CD4-positive, alpha-beta T cell treated with Interferon alpha-2 for 1 hour (primary cell): ENCODE measurements at places on chromosomes 16 and 17.

- no peak for DNase-seq
Measured at GRCh38 chr17:77719806-77720205, 238.7 kb upstream of the TNRC6C start.

- DNase-seq, result no peak
Measured at GRCh38 chr16:22255335-22255734, 41.9 kb upstream of the POLR3E start.

DNA sequence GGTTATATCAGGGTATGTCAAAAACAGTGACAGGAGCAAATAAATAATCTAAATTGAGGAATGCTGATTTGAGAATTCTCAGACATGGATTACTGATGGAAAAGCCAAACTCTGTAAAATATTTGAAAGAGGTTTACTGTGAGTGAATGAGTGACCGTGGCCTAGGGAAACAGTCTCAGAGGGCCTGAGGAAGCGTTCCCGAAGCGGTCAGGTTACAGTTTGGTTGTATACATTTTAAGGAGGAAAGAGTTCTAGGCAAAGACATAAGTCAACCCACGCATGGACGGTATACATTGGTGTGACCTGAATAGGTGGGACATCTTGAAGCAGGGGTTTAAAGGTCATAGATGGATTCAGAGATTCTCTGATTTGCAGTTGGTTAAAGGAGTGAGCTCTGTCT lies 771.7 kb downstream of the KCNJ18 start:
- no peak for DNase-seq

DNA sequence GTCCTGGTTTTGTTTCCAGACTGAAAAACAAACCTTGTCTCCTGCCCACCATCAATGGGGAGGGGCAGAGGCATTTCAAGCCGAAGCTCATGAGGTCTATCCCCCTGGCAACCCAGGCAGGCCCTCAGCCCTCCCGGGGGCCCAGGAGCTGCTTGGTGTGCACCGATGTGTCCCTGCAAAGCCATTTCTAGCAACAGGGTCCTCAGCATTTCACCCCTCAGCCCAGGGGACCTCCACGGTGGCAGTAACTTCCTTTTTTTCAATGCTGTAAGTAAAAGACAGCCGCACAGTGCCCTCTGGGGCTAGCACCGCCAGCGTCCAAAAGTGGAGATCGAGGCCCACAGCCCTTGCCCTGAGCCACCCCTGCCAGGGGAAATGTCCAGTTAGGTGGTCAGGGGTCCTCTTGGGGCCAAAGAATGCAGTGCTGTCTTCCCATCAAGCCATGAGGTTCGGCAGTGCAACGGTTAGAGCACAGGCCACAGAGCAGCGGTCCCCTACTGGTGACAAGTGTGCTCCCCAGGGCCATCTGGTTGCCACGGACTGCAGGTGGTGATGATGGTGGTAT lies 79.9 kb downstream of the LITAF start:
- DNase-seq, result no peak

DNA sequence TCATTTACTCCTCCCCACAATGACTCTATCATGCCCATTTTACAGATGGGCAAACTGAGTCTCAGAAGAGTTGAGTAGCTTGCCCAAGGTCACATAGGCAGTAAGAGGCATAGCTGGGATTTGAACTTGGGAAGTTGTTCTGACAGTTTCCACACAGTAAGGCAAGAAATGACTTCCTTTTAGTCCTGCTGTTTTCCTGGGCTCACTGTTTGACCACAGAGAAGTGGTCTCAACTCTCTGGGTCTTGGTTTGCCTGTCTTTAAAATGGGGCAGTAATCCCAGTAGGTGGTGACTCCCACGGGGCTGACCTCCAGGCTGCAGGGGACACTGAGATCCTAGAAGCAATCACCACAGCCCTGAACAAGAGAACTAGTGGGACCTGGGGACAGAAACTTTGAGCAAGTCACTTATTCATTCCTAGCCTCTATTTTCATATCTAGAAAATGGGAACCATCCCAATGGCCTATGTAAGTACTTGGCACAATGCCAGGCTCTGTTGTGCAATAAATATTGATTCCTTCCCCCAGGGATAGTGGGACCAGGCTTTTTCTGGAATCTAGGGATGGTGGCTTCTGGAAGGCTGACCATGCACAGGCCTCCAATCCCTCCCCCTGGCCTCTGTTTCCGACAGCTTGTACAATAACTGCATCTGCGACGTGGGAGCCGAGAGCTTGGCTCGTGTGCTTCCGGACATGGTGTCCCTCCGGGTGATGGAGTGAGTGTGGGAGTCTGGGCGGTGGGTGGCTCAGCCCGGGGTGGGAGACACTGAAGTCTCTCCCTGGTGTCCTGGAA lies 20.5 kb downstream of the DEXI start:
- DNase-seq, result no peak

DNA sequence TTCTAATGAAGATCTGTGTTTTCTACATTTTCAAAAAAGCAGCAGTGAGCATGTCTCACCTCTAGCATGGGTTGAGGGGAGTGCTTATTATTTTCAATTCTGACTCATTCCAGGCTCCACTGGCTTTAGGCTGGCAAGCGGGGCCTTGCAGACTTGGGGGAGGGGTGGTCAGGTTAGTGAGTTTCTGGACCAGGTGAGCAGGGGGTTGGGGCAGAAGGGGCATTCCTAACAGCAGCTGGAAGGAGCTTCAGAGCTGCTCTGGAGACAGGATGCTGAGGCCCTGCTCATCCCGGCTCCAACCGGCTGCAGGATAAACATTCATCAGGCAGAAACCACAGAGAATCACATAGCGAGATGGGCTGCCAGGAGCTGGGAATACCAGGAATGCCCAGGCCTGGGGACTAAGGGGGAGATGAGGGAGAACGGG lies 10.5 kb upstream of the KRT19 start:
- DNase-seq, result no peak

GRCh38 chr17:47286198-47286914 lies 32.7 kb downstream of the ITGB3 start:
- DNase-seq, result no peak

- DNase-seq, result peak; percentile 26
Measured at GRCh38 chr16:19884611-19885450, at the start of gene GPRC5B. GPRC5B (minus strand) TSS chr16:19884848; CDS start chr16:19872845, 12,003 bp downstream.
